ENCODE measurements at places on chromosomes 13 and 19.
A peak's percentile ranks its signal among the peaks of the same experiment; 100 is the strongest.

- no peak for DNase-seq
Observed at GRCh38 chr13:32863596-32863995, 152.6 kb upstream of the KL start.

DNA sequence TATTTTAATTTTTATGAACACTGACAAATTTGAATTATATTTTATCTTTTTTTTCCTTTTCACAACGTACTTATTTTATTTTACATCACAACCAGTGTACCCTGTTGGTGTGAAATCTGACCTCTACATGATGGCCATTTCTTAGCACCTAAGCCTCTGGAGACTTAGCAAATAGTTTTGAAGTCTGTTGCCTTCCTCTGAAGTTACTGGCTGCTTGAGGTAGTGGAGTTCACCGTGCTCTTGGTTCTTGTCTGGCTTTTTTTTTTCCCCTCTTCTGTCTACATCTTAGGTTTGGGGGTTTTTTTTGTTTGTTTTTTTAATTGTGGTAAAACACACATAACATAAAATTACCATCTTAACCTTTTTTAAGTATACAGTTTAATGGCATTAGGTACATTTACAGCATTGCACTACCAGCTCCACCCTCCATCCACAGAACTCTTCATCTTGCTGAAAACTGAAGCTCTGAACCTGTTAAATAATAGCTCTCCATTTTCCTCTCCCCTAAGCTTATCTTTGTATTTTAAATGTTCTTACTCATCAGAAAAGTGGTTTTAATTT lies 94.1 kb upstream of the MLNR start:
- no peak for DNase-seq

DNA sequence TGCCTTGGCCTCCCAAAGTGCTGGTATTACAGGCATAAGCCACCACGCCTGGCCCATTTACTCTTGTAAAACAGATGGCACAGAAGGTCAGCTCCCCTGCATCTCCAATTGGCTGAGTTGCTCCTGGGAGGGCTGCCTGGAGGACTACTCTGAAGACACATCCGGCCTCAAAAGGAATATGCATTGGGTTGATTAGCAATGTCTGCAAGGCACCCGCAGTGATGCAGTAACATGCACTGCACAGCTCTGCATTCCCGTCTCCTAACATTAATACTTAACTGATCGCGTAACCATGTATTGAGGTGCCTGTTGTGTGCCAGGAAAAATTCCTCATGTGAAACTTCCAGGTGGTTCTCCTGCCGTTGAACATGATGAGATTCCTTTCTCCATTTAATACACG lies 5.0 kb downstream of the ELAVL3 start:
- DNase-seq, result no peak

GRCh38 chr13:108408672-108409071 lies 139.2 kb downstream of the TNFSF13B start:
- no peak for DNase-seq

- DNase-seq, result peak; percentile 66
Observed at GRCh38 chr13:105806628-105806920, 728.9 kb downstream of the EFNB2 start.

DNA sequence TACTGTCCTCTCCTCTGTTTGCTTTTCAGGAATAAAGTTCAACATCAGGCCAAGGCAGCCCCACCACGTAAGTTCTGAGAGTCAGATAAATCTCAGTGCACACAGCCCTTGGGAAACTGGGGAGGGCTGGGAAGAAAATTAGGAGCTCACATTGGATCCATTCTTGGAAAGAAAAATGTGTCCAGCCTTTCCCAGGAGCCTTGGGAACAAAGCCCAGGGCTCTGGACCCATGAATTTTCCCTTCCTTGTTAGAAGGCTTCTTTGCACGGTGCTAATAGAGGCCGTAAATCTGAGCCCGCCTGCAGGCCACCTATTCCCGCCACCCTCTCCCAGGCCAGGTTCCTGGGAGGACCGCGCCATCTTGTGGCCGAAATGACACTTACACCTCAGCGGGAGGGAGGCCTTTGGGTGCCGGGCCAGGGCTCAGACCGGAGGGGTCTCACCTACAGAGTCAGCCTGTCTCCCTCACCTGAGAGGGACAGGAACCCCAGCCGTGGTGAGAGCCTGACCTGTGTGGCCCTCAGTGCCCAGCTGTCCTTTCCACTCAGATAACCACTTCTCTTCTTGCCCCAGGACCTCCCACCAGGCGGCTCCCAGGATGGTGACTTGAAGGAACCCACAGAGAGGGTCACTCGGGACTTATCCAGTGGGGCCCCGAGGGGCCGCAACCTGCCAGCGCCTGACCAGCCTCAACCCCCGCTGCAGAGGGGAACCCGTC lies 25.1 kb upstream of the KCTD15 start:
- DNase-seq, result peak; percentile 50

- DNase-seq, result no peak
Observed at GRCh38 chr13:80655778-80656511, 315.0 kb upstream of the SPRY2 start.
